ENCODE measurements at places on chromosomes 2 and 18.

GRCh38 chr2:10507106-10507505 is 59.0 kb upstream of the ODC1 start:
- no peak for DNase-seq

GRCh38 chr2:237962432-237963084 is 4.3 kb upstream of the UBE2F start:
- DNase-seq: no peak

GRCh38 chr2:60780721-60781120 is 24.7 kb downstream of the PAPOLG start:
- DNase-seq: no peak

DNA sequence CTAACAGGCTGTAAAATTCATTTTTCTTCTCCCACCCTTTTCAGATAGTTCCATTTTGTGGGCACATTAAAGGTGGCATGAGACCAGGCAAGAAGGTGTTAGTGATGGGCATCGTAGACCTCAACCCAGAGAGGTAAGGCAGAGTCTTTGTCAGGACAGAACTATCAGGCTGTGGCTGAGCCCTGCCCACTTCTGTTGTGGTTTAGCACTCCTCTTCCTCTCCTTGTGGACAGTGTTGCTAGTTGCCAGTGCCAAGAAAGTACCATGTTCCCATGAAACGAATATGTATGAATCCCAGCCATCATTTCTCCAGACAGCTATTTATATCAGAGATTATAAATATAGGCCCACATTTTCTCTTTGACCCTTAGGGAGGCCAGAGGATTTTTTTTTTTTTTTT is 1.6 kb downstream of the LGALSL start:
- DNase-seq: no peak

GRCh38 chr18:9174302-9174701 is 37.7 kb downstream of the ANKRD12 start:
- no peak for DNase-seq

- DNase-seq: no peak
Observed at GRCh38 chr2:108575132-108575966, 41.1 kb downstream of the LIMS1 start.

- DNase-seq: no peak
Observed at GRCh38 chr2:185738679-185739472, at the start of gene FSIP2. Gene FSIP2, plus strand, starts transcription at chr2:185738804. Its CDS starts 91 bp downstream, at chr2:185738895.

- DNase-seq: no peak
Observed at GRCh38 chr2:219282375-219282774, 3.2 kb downstream of the DNAJB2 start.

DNA sequence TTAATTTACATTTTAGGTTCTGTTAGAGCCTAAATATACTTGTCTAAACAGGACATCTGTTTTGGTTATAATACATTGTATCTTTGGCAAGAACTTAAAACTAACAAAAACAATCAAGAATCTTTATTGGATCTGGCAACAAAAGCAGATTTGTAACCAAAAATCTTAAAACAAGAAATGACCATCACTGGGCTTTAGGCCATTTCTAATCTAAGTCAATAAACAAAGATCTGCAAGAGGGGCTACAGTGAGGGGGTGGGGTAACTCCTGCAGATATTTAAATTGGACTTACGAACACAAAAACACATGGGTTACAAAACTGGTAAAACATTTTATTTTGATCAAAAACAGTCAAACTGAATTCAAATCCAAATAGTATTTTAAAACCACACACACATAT is 77.3 kb downstream of the SRBD1 start:
- no peak for DNase-seq

DNA sequence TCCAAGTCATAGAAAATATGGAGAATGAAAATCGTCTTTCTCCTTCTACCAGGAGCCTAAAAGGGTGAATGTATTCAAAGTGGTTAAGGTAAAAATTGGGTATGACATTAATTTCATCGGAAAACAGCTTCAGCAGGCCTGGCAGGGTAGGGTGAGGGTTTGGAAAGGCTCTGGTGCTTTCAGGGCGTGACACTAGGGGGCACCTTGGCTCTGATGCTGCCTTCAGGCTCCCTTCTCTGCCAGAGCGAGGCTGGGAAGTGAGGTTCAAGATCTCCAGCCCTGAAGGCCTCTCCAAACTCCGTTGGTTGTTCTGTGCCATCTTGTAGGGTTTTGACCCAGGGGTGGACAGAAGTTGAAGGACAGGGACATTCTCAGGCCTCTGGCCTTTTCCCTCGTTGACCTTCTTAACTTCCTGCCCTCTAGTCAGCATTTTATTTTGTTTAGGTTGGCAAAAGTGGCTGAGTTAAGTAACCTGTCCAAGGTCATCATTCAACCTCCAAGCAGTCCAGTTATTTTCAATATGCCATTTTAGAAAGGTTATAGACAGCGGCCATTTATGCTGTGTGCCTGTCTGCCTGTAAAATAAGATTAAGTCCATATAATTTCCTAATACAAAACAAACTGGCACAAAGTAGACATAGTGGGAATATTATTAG is 40.3 kb downstream of the EML6 start:
- no peak for DNase-seq

DNA sequence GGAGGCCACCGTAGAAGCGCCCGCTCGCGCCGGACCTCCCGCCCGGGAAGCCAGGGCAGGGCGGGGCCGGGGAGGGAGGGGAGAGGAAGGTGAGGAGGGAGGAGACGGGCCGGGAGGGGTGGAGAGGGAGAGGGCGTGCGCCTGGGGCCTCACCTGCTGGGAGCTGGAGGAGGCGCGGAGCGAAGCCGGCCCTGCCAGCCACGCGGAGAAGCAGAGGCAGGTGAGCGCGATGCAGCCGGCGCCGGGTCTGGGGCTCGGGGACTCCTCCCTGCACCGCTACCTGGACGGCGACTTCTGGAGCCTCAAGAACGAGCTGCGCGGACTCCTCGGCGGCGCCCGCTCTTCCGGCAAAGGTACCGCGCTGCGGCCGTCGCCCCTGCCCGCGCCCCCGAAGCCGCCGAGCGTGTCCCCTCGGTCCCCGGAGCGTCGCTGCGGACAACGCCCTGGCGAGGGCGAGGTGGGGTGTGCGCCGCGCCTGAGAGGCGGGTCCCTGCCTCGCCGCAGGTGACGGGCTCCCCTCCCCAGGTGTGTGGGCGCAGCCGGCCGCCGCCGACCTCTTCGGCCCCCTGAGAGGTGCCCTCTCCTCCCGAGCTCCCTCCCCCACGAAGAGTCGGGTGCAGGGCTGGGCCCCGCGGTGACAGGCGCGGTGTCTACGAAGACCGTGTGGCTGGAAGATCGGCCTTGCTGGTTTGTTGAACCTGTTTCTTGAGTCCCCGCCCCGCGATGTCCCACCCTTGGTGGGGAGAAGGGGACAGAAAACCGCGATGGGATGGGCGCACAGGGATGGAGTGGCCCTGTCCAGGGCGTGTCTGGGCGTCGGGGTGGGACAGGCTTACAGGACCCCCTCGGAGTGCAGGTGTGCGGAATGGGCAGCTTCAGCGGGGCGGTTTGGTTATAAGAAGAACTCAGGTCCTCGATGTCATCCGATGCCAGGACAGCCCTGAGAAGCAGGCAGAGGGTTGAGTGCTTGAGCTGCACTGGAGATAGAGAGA is at the start of gene ACOXL:
ACOXL (plus strand) TSS at position 152 of the 992 bp plus-strand sequence. CDS start 35,817 bp downstream, outside the sequence.
- DNase-seq: no peak

- DNase-seq: no peak
Observed at GRCh38 chr2:232645061-232645460, 11.7 kb downstream of the EFHD1 start.

- no peak for DNase-seq
Observed at GRCh38 chr18:45423659-45424058, 191.6 kb upstream of the SLC14A2 start.

DNA sequence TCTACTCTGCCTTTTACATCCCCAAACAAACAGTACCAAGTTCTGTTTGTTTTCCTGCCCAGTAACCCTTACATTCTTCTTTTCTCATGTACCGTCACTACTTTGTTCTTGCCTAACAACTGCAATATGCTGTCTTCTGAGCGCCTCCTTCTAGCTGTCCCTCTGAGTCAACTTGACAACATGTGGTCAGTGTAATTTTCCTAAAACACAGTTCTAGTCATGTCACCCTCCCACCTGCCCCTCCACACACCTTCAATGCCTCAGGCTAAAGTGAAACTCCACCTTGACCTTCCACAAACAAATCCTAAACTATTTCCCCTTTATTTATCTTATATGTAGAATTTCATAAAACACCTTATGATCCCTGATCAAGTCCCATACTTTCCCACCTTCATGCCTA is 124.6 kb upstream of the CD302 start:
- no peak for DNase-seq

DNA sequence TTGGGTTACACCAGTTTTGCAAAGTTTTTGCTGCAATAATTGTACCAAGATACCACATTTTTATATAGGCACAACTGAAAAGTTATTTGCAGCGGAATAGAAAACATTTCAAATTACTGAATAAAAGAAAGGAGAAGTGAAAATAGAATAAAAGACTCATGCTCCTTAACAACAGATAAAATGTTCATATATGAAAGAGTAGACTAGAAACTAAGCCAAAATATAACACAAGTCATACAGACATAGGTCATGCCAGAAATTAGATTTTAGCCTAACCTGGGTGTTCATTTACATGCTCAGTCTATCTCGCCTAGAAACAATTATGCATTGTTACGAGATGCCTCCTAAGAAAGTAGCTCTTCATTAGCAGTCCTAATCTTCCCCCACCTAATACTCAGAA is 16.4 kb upstream of the MAP3K20 start:
- DNase-seq: no peak

GRCh38 chr2:64330281-64331113 is 123.5 kb upstream of the LGALSL start:
- peak; percentile 55 for DNase-seq

DNA sequence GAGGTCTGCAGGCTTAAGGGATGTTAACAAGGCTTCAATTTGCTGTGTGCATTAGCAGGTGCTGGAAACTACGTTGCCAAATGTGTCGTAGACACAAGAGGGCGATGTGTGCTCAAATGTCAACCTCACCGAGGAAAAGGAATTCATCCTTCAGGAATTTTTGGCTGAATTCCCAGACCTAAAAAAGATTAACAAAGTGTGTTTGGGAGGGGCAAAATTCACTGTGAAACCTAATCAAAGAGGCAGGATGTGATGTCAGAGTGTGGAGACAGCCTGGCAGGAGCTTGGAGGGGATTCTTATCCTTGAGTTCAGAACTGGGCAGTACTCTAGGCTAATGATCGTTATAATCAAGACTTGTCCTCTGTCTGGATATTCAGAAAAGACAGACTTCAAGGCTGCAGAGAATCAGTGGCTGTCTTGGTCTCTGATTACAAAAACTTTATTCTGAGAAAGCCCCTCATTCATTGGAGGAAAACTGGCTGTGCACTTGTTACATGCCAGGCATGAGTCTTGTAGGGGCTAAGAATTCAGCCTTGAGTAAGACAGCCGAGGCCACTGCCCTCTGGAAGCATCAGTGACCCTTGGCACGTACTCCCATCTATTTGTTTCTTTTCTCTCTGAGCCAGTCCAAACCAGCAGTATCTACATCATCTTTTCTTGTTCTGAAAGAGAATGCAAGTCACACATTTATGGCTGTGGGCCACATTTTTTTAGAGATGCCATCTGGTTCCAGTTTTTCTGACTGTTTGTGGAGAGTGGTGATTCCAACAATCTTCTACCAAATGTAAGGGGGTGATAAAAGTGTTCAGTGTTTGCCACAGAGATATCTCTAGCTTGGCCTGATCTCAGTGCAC is 18.7 kb upstream of the SCYGR1 start:
- DNase-seq: no peak

DNA sequence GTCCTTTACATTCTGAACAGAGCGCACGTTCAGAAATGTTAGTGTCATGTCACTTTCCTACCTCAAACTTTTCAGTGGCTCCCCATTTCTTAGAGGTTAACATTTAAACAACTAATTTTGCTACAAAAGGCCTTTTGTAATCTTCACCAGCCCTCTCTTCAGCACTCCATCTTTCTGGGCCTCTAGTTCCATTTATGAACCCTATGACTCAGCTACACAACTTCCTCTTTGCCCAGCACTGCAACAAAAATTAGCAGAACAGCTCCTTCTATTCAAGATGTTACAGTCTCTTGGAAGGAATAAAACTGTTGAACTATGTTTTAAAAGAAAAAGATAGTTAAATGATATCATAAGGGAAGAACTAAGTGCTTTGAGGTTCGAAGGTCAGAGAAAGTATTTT is 139.9 kb downstream of the VWC2L start:
- DNase-seq: no peak

- DNase-seq: no peak
Observed at GRCh38 chr18:59959606-59960005, 59.8 kb downstream of the PMAIP1 start.

DNA sequence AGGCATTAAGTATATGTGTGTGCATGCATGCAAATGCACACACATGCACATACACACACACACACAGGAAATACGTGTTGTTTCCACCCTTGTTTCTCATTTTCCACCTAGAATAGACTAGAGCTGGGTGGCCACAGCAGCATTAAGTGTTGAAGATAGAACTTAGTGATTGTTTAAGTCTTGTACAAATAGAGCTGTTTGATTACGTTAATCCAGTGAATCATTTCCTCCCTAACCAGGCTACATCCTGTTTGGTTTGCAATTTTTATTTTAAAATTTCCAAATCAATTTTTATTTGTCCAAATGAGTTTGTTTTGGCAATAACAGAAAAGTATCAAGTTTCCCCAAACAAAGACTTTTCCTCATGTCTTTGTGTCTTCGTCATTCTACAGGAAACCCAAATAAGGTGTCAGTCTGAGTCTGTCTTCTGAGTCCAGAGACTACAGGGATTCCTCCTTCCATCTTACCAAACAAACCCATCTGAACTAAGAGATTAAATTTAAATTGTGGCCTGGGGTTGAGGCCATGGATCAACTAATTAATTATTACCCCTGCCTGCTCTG is 74.6 kb upstream of the GALNT5 start:
- DNase-seq: no peak

DNA sequence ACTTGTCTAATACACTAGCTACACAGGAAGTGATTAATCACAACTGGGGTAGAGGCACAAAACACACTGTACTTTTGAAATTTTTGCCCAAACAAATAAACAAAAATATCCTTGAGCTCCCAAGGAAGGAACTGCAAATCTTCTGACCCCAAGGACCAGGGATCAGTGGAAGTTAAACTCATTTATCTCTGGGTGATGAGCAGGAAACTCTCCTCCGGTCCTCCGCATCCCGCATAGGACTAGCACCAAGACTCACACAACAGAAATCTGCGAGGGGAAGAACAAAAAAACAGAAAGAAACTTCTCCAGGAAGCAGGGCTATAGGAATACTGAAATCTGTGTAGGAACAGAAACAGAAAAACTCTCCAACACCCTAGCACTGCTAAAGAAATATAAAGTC is 650.3 kb downstream of the DCDC2C start:
- no peak for DNase-seq

- DNase-seq: no peak
Observed at GRCh38 chr18:11651899-11652298, 37.2 kb upstream of the GNAL start.

DNA sequence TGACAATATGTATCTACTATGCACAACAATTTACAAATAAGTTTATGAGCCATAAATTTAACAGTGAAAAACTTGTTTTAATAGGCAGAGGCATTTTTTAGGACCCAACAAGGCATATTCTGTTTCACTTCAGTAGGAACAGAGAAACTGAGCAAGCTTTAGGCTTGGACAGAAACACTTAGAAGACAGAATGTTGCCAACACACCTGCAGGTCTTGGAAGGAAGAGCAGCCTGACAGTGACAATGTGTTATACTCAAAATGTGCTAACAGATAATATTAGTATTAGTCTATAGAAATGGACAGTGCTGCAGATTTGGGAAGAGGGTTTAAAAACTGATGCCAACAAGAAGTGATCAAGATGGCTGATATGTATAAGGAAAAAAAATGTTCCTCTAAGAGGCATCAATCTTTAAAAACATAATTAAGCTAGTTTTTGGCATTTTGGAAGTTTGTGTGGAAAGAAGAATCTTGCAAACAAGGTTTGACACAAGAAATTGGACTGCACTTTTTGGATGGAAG is 297.1 kb upstream of the FSIP2 start:
- no peak for DNase-seq
